Fibroblast of skin of abdomen (primary cell): ENCODE measurements at places on chromosomes 12 and 14.
A peak's percentile ranks its signal among the peaks of the same experiment; 100 is the strongest.

GRCh38 chr14:38387821-38388220 lies 131.9 kb upstream of the CLEC14A start:
- peak; percentile 18 for DNase-seq

- no peak for DNase-seq
Measured at GRCh38 chr12:119512772-119513497, 80.6 kb upstream of the TMEM233 start.

- no peak for DNase-seq
Measured at GRCh38 chr12:95962222-95962621, 19.1 kb downstream of the AMDHD1 start.

GRCh38 chr12:42421844-42422779 lies 96.1 kb downstream of the PPHLN1 start:
- DNase-seq = peak; percentile 32

DNA sequence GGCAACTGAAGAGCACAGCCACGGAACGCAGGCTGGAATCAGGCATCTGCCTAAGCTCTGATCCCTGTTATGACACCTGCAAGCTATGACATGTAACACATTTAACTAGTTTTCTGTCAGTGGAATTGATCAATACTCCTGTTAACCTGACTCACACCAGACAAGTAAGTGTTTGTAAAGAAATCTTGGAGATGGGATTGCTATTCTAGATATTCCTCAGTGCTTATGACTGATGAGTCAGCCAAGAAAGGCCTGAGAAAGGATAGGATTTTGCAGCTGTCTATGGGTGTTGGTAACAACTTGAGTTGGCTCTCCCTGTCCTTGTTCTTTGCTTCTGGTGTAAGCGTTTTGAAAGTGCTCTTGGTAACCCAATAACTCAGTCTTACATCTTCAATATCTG lies 110.5 kb downstream of the GPR135 start:
- DNase-seq = peak; percentile 63

DNA sequence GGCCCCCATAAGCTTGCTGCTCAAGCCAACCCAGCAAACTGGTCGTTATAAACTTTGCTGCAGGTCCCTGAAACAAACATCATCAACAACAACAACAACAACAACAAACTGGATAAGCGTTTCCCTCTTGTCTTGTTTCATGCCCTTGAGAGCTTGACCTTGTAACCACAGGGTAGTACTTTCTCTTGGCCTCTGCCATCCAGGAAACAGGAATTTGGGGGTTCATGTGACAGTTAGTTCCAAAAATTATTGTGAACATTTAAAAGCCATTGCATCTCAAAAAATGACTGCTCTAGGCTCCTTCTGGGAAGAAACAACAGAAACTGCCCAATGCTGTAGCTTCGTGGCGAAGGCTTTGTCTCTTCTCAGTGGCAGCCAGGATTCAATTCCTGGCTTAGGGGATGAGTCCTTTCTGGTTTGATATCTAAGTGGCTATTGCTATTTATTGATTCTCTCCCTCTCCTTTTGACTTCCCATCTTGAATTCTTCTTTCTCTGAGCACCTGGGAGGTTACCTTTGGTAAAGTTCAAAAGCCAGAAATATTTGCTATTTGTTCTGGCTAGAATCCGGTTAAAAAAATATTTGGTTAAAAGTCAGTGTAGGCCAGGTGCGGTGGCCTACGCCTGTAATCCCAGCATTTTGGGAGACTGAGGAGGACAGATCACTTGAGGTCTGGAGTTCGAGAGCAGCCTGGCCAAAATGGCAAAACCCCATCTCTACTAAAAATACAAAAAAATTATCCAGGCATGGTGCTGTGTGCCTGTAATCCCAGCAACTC lies 52.0 kb upstream of the CPM start:
- DNase-seq = no peak
